ENCODE measurements at places on chromosomes 6 and 20.
A peak's percentile ranks its signal among the peaks of the same experiment; 100 is the strongest.

GRCh38 chr6:14197118-14197517 lies 79.5 kb downstream of the CD83 start:
- DNase-seq, result no peak

DNA sequence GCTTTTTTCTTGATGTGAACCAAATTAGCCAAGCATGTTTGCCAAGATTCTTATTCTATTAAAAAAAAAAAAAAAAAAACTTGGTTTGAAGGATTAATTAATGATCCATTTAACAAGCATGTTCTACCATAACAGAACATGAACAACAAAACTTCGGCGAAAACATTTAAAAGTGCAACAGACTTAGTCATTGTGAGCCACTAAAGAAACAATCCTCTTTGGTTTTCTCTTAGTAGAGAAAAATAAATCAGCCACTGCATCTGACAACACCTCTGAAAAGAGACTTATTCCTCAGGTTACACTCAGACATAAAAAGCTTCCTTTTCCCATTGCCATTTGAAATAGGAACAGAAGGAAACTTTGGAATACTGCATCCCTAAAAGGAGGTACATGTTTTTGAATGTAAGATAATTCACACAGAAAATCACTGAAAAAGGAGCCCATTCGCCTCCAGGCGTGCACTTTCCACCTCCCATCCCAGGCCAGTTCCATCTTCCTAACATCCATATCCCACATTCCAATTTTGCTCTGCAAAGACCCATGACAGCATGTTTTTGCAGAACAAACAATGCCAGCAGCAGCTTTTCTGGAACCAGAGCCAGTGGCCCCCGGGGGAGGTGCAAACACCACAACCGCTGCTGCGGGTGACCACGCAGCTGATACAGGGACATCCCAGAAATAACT lies 79.5 kb downstream of the ZMYND8 start:
- peak; percentile 39 for DNase-seq

GRCh38 chr6:165872811-165873210 lies 209.8 kb upstream of the PDE10A start:
- DNase-seq, result no peak

DNA sequence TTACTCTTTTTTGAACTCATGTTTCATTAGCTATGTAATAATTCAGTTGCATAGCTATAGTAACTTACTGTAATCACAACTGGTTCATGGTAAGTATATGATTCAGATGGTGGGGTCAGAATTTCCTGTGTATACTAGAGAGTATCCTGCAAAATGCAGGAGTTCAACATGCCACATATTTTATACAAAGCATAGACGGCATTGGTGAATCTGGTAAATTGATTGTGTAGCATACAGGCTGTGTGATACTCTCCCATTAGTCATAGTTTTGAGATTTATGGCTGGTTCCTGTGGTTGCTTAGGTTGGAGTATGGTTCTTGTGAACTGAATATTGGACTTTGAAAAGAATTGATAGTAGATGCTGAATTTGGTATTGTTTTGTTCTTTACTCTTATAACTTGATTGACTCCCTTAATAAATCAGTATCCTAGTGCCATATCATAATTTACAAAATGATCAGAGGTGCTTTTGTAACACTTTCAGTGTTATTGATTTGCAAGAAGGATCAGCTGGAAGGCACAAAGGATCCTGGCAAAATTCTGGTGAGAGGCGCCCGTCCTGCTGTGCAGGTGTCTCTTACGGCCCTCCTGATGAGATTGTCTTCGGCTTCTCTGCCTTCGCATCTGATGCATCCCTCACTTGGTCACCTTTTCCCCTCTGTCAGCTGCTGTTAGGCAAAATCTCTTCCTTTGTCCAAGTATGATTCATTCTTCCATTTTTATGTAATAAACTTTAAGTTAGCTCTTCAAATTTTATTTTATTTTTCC lies 22.6 kb downstream of the SNX9 start:
- no peak for DNase-seq

- DNase-seq, result peak; percentile 96
Measured at GRCh38 chr6:107576852-107577251, 86.9 kb downstream of the SOBP start.

- DNase-seq, result peak; percentile 82
Measured at GRCh38 chr20:7285918-7286556, 518.6 kb downstream of the BMP2 start.

GRCh38 chr6:117444600-117444999 lies 18.9 kb upstream of the ROS1 start:
- DNase-seq, result no peak

GRCh38 chr20:5586720-5587119 lies 163.5 kb upstream of the SHLD1 start:
- DNase-seq, result no peak

DNA sequence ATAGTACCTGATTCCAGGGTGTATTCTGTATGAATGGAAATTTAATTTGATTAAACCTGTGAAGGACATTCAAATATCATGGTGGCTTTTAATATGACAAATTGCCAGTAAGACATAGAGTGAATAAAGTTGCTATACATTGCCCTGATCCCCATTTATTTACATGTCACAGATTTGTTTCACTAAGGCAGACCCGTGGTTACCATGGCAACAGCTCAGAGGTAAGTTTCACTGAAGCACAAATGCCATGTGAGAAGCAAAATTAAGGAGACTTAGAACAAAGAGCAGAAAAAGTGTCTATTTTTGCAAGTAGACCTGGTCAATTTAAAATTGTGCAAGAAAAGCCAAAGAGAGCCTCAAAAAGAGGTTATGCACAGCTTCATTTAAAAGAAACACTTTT lies 63.7 kb downstream of the PXDC1 start:
- no peak for DNase-seq

GRCh38 chr6:9984607-9985006 lies 430.3 kb downstream of the TFAP2A start:
- no peak for DNase-seq
